ENCODE measurements at places on chromosomes 6 and 20.

DNA sequence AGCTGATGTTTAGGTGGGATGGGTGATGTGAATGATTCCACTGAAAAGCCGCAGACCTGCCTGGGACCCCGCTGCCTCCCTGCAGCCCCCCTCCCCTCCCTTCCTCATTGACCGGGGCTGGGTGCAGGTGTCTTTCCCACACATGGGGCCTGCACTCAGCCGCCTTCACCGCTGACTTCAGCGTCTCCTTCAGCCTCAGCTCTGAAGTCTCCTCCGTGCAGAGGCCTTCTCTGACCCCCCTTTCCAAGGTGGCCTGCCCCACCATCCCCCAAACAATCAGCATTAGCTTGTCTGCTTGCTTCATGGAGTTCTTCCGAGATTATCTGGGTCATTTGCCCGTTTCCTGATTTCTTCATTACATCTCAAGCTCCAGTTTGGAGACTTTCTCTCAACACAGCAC, 140.7 kb downstream of the SMOC2 start:
- DNase-seq: no peak

DNA sequence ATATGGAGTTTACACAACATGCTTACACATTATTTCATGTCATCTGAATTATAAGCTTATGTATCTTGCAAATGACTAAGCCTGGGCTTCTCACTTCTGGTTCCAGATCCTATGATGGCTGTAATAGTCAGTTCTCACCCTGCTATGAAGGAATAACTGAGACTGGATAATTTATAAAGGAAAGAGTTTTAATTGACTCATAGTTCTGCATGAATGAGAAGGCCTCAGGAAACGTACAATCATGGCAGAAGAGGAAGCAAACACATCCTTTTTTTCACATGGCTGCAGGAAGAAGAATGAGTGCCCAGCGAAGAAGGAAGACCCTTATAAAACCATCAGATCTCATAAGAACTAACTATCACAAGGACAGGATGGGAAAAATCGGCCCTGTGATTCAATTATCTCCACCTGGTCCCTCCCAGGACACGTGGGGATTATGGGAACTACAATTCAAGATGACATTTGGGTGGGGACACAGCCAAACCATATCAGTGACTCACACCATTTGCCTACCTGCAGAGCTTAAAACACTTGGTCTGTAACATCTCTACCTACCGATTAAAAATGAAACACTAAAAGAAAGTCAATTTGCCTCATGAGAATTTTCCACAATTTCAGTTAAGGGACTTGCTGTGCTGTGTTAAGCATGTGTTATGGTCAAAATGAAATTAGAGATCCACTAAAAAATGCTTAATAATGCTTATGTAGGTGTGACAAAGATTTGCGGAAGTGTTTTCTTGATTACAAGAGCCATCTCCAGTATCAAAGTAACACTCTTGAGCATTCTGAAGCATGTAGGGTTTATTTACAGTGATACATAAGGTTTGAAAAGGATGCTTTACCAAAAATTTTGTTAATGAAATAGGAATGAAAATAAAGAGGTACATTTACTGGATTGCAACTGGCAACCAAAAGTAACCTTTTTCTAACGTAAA, 2.2 kb upstream of the RWDD1 start:
- no peak for DNase-seq

DNA sequence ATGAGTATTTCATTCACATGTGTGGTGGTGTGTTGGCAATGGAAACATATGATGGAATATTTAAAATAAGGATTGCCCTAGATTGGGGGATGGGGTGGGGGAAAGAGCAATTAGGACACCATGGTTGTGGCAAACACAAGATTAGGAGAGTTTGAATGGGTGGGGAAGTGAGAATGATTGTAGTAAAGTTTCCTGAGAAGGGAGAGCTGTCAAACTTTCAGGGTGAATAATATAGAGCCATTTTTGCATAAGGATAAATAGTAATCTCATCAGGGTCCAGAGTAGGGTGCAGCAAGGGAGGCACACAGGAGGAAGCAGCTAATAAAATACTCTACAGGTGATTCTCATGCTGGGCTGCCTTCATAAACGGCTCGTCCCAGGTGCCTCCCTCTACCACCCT, 294.9 kb upstream of the MARCKS start:
- no peak for DNase-seq

- no peak for DNase-seq
Measured at GRCh38 chr6:150589852-150590251, 9.8 kb upstream of the PLEKHG1 start.

GRCh38 chr6:1238040-1238439, 73.9 kb upstream of the FOXQ1 start:
- no peak for DNase-seq

DNA sequence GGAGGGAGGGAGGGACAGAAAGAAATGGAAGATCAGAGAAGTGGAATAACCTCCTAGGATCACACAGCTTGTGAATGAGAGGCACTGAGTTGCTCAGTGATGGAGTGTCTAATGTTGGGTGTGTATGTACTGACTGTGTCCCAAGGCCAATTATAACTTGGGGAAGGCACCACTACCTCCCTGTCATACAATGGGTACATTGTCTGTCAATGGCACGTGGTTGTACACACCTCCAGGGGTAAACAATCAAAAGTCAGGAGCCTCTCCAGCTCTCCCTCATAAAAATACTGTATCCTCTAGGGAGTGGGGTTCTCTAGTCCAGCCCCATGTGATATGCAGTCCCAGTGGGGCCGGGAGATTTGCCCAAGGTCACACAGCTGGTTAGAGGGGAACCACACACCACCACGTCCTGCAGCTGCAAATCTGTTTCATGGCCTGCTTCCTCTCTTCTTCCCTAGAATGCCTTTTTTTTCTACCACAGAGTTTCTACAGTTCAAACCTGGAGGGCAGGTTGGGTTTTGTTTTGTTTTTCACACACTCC, 112.5 kb downstream of the SNX5 start:
- DNase-seq: no peak

GRCh38 chr20:62892348-62893304, 31.0 kb upstream of the TCFL5 start:
- DNase-seq: no peak

- no peak for DNase-seq
Measured at GRCh38 chr6:109467696-109468095, 12.1 kb upstream of the MICAL1 start.

- DNase-seq: no peak
Measured at GRCh38 chr6:149254253-149254652, 63.3 kb upstream of the TAB2 start.

DNA sequence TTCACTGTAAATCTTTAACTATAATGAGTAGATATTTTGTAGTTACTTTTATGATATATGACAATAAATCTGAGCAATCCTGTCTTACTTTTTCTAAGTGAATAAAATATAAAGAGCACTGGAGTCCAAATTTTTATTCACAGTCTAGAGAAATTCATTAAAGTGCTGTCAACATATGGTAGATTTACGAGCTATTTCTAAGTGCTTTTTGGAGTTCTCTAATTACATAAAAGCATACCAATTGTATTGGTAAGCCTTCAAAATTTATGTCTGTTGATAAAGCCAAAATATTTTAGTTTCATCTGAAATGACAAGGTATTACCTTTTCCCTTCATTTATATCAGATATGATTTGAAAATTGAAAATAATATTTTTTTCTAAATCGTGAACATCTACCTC, 75.4 kb downstream of the MAN1A1 start:
- no peak for DNase-seq

- peak; percentile 72 for DNase-seq
Measured at GRCh38 chr6:3749977-3750316, 1.6 kb downstream of the PXDC1 start.

- DNase-seq: no peak
Measured at GRCh38 chr6:169841251-169841650, 89.8 kb downstream of the ERMARD start.

GRCh38 chr20:47914792-47915191, 129.5 kb upstream of the SULF2 start:
- no peak for DNase-seq

DNA sequence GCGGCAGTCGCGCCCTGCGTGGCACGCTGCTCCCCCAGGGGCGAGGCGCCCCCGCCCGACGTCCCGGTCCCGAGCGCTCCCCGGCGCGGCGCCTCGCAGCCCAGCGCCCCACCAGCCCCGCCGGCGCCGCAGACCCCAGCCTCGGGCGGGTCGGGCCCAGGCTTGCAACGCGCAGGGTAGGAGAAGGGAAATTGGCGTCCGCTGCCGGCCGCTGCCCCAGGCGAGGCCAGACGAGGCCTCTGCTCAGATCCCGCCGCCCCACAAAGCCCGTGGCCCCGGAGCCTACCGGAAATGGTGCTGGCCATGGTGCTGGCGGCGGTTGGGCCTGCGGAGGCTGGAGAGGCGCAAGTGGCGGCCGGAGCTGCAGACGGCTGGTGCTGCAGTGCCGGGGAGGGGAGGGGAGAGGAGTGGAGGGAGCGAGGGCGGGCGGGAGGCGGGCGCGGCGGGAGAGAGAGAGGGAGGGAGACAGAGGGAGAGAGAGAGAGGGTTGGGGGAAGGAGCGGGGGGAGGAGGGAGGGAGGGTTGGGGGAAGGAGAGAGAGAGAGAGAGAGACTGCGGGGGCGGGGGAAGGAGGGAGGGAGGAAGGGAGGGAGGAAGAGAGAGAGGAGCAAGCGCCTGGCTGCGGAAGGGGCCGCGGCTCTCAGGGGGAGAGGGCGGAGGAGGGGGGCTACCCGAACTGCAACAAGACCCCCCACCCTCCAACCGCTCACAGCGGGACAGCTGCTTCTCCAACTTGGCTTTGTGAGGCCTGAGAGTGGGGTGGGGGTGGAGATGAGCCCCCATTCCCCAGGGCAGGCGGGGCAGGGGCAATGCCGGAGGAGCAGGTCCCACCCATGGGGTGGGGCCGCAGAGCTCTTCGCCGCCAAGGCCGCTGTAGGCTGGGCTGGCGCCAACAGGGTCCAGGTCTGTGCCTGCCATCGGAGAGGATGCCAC, at the start of gene STMN3:
Gene STMN3 (minus strand): TSS at position 384 of the 933 bp plus-strand sequence. CDS start 79 bp downstream, at position 305.
- peak; percentile 88 for DNase-seq

DNA sequence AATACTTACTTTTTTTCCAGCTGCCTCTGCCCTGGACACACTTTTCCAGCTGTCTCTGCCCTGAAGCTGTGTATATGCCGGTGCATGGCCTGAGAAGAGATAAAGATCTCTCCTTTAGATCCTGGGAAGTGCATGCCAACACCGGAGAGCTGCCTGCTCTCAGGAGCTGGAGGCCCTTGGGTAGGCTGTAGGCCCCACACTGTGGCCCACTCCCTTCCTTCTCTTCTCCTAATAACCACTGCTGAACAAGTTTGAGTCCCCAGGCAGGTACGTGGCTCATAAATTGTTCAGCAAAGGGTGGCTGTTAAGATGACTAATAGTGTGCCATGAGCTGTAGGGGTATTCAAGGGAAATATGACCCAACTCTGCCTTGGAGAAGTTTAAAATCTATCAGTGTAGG, 102.5 kb downstream of the CD24 start:
- no peak for DNase-seq

- DNase-seq: no peak
Measured at GRCh38 chr6:136987526-136987925, 57.2 kb downstream of the IL20RA start.

DNA sequence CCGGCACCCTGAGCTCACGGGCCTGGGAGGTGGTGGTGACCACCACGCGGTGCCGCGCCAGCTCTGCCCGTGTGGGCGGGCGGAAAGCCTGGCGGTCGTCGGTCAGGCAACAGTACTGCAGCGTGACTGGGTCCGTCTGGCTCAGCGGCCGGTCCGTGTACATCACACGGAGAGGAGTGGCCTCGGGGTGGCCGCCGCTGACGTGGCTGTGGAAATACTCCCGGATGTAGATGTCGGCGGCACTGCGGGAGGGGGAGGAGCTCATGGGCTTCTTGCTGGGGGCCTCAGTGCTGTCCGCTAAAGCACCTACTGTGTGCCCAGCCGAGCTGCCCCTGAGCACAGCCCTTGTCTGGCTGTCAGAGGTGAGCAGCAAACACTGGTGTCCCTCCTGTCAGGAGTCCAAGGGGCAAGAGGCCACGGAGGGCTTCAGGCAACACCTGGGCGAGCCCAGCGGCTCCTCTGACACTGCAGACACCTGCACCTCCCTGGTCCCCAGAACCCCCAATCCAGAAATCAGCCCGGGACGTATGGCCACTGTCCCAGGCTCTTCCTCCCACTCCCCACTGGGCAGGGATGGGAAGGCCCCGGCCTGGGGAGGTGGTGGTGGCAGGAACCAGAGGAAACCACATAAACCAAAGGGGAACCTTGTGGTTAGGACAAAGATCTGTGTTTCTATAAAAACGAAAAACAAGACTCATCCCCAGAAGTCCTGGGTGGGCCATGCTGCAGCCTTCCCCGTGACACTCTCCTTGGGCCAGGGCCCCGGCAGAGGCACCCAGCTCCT, 6.5 kb downstream of the HELZ2 start:
- DNase-seq: no peak

- DNase-seq: no peak
Measured at GRCh38 chr6:96783307-96783706, 54.0 kb downstream of the GPR63 start.

GRCh38 chr6:149335924-149336608, 18.6 kb downstream of the TAB2 start:
- DNase-seq: no peak

DNA sequence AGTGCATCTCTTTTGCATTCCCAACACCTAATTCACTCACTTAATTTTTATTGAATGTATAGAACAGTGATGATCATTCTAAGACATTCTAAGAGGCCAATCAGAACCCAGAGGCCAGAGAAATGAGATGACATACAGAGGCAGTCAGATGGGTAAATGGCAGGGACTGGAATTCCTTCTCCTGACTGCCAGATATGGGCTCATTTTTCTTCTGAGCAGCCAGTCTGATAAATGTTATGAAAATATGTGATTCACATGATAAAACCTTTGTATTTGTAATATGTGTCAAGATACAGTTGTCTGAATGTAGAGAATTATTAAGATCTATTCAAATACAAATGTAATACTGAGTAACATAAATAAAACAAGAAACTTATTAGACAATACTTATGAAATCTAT, 277.8 kb downstream of the EPM2A start:
- no peak for DNase-seq

- DNase-seq: no peak
Measured at GRCh38 chr6:158655569-158656450, 6.0 kb downstream of the SYTL3 start.

- no peak for DNase-seq
Measured at GRCh38 chr6:42295677-42296076, 78.0 kb upstream of the MRPS10 start.

Measured in breast epithelium (tissue), 4 donors.